ENCODE measurements at places on chromosomes 1 and 21. TPM values are rescaled to one million over a fixed set of nuclear protein-coding genes. Genes with fewer than 3 reads are reported as not detected.

DPYD gene
- total RNA-seq: 13.4 TPM

DNA sequence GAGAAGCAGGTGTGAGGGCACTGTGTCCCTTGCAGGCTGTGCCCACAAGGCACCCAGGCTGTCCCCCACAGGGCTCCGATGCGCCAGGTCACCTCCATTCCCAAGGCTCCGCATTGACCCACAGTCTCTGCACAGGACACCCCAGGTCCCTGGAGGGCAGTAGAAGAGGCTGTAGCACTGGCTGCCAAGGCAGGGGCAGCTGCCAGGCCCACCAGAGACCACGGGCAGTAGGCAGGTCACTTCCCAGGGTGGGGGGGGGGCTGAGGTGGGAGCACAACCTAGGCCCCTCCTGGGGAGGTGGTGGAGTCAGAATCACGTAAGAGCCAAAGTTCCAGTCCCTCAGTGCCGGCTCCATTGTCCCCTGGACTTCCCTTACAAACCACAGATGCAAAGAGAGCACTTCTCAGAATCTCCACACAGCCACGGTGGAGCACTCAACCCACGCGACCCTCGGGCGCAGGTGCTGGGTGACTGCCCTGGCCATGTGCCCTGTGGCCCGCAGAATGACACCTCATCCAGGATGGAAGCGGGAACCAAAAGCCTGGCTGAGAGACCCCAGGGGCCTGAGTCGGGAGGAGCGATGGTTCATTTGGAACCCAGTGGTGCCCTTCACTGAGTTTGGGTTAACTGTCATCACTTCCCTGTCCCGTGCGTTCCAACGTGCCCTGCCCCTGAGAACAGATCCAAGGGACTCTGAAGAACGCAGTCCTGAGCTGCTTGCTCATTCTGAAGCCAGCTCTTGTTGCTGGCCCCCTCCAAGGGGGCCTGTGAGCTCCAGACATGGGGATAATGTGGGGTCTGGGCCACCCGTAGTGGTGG is 69.7 kb upstream of the PDE9A start:
- no peak overlapping the region for H3K4me3 ChIP-seq
- H3K27ac ChIP-seq: no peak overlapping the region
- no peaks in the 10 kb centered on the region for H3K36me3 ChIP-seq

GRCh38 chr21:32748529-32748928 is 20.7 kb upstream of the SYNJ1 start:
- peaks cover 68% of the 10 kb centered on the region for H3K36me3 ChIP-seq
- no peaks in the 10 kb centered on the region for H3K27me3 ChIP-seq
- H3K27ac ChIP-seq: no peak overlapping the region
- no peak for DNase-seq

ERICH3 gene
- not detected for total RNA-seq

- DNase-seq: no peak
- no peaks in the 10 kb centered on the region for H3K4me1 ChIP-seq
- H3K4me3 ChIP-seq: no peak overlapping the region
- peaks cover 28% of the 10 kb centered on the region for H3K36me3 ChIP-seq
- no peak overlapping the region for H3K27ac ChIP-seq
- no peaks in the 10 kb centered on the region for H3K27me3 ChIP-seq
Measured at GRCh38 chr1:21749859-21750468, 33.0 kb downstream of the USP48 start.

- no peaks in the 10 kb centered on the region for H3K4me1 ChIP-seq
- peaks cover 13% of the 10 kb centered on the region for H3K27me3 ChIP-seq
- no peaks in the 10 kb centered on the region for H3K36me3 ChIP-seq
- no peak for DNase-seq
Measured at GRCh38 chr1:94675373-94675772, 133.8 kb upstream of the F3 start.

PLA2G2F gene
- not detected for total RNA-seq

GRCh38 chr21:26546446-26547097 is 26.5 kb downstream of the CYYR1 start:
- no peaks in the 10 kb centered on the region for H3K4me1 ChIP-seq
- no peak for DNase-seq
- H3K36me3 ChIP-seq: no peaks in the 10 kb centered on the region
- H3K4me3 ChIP-seq: no peak overlapping the region

PEA15 gene
- total RNA-seq: 28.3 TPM

FMO4 gene
- 1.5 TPM for total RNA-seq

PLA2G2D gene
- not detected for total RNA-seq

DNA sequence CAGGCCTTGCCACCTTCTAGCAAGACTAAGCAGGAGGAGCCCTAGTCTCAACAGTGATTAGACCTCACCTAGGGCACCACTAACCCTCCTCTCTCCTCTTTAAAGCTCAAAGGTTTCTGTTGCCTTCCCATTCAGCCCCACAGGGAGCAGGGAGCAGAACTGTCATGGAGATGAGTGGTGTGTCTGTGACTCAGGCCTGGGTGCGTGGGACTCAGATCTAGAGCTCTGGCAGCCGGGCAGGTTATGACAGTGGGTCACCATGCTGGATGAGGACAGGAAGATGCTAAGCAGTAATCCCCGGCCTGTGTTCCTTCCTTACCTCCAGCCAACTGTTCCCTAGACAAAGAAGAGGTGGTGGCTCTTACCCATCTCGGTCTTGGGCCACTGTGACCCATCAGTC is 60.1 kb upstream of the COA6 start:
- no peak for DNase-seq
- H3K4me3 ChIP-seq: no peak overlapping the region
- peaks cover 3% of the 10 kb centered on the region for H3K36me3 ChIP-seq
- peaks cover 36% of the 10 kb centered on the region for H3K4me1 ChIP-seq
- H3K27me3 ChIP-seq: peaks cover 31% of the 10 kb centered on the region

DNA sequence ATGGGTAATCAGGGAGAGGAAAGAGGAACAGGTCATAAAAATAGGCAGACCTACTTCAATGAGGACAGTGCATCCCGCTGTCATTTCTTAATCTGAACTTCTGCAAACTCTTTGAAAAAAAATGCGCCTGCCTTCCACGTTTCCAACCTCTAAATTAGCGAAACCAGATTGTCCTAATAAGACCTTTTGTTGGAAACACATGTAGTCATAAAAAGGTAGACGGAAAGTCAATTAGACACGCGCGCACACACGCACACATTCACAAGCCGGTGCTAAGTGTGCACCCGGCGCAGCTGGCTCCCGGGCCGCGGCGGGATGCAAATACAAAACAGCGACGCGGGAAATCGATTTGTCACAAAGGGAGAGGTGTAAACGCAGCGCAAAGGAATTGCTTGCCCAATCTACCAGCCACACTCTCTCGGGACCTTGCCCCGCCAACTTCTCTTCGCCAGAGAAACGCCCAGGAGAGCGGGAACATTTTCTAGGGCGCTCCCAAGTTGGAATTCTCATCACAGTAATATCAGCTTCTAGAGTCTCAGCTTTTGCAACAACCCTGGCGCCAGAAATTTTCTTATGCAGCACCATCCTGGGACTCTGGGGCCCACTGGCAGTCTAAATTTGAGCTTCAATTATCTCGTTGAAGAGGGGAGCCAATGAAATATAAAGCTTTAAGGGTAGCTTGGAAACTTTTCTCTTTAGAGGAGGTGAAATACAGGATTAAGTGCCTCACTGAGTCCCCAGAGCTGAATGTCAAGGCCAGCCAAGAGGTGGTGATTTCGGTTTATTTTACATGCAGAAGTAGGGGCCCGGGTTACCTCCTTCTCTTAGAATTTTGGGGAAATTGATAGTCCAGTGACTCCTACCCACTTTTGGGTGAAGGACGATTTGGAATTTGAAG is 4.5 kb downstream of the PRRX1 start:
- H3K4me3 ChIP-seq: peak overlapping the region; percentile 51
- H3K27me3 ChIP-seq: peaks cover 95% of the 10 kb centered on the region
- peaks cover 7% of the 10 kb centered on the region for H3K36me3 ChIP-seq

RNF207 gene
- total RNA-seq: 14.9 TPM

DNA sequence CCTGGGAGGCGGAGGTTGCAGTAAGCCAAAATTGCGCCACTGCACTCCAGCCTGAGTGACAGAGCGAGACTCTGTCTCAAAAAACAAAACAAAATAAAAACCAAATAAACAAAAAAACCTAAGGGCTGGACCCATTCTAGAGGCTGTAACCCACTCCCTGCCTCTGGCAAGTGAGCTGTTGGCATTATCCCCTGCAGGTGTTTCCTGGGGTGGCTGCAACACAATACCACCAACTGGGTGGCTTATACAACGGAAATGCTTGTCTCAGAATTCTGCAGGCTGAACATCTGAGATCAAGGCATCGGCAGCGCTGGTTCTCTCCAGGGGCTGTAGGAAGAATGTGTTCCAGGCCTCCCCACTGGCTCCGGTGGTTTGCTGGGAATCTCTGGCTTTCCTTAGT is 15.2 kb downstream of the LRRC38 start:
- H3K4me1 ChIP-seq: no peaks in the 10 kb centered on the region
- DNase-seq: no peak
- no peak overlapping the region for H3K4me3 ChIP-seq
- peaks cover 5% of the 10 kb centered on the region for H3K27me3 ChIP-seq
- no peak overlapping the region for H3K27ac ChIP-seq

C1orf185 gene
- total RNA-seq: not detected

- peak overlapping the region; percentile 89 for H3K4me3 ChIP-seq
- H3K4me1 ChIP-seq: peaks cover 53% of the 10 kb centered on the region
- H3K36me3 ChIP-seq: peaks cover 12% of the 10 kb centered on the region
- H3K27ac ChIP-seq: peak overlapping the region; percentile 56
- DNase-seq: peak; percentile 37
Measured at GRCh38 chr1:18957532-18958300, 1.2 kb upstream of the IFFO2 start.

CLDN17 gene
- total RNA-seq: not detected

- no peaks in the 10 kb centered on the region for H3K36me3 ChIP-seq
- DNase-seq: no peak
- peaks cover 18% of the 10 kb centered on the region for H3K27me3 ChIP-seq
Measured at GRCh38 chr1:183431840-183432547, 13.8 kb upstream of the NMNAT2 start.

DNA sequence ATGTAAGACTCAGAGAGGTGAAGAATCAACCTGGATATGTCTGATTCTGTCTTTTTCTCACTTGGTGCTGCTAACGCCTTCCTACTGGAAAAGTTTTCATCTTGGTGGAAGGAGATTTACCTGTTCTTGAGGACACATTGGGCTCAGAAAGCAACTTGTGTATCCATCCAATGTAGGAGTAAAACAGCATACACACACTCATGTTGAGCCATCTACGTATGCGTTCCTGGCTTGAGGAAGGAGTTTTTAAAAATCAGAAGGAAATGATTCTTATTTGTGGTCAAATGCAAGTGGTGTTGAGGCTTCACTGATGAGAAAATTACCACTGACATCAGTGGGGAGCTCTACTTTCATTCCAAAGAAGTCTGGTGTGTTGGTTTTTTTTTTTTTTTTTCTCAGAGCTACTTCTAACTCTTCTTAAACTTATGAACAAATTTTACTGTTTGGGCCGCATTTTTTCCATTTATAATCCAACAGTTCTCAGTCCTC is 25.6 kb downstream of the XCL2 start:
- no peak for DNase-seq
- no peak overlapping the region for H3K27ac ChIP-seq
- H3K4me1 ChIP-seq: peaks cover 69% of the 10 kb centered on the region
- H3K36me3 ChIP-seq: peaks cover 3% of the 10 kb centered on the region
- H3K4me3 ChIP-seq: peak overlapping the region; percentile 23

- DNase-seq: no peak
- H3K4me1 ChIP-seq: no peaks in the 10 kb centered on the region
- no peak overlapping the region for H3K4me3 ChIP-seq
- no peaks in the 10 kb centered on the region for H3K27me3 ChIP-seq
Measured at GRCh38 chr1:221549815-221550214, 192.1 kb downstream of the DUSP10 start.

GRCh38 chr21:33948096-33948950 is 32.7 kb upstream of the ATP5PO start:
- no peaks in the 10 kb centered on the region for H3K27me3 ChIP-seq
- H3K4me3 ChIP-seq: peak overlapping the region; percentile 66
- peak overlapping the region; percentile 90 for H3K27ac ChIP-seq
- H3K4me1 ChIP-seq: peaks cover 95% of the 10 kb centered on the region

DNA sequence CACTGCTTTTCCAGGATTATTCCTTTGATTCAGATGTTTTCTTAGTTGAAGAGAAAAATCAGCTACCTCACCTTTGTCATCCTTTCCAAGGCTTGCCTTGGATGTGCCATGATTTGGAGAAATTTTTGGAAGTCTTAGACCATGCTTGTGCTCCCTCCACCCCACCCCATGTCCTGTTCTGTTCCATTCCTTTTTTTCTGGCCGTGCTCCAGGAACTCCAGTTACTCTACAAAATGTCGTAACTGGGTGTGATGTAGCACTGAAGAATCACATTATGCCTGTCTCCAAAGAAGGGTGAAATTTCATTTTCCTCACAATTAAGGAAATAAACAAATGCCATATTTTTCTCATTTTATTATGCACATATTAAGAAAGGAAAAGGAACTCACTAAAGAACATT is 217.8 kb upstream of the ZRANB2 start:
- no peak overlapping the region for H3K27ac ChIP-seq
- no peaks in the 10 kb centered on the region for H3K27me3 ChIP-seq
- no peaks in the 10 kb centered on the region for H3K4me1 ChIP-seq
- no peak for DNase-seq
